ENCODE measurements at places on chromosomes 7 and 10.

DNA sequence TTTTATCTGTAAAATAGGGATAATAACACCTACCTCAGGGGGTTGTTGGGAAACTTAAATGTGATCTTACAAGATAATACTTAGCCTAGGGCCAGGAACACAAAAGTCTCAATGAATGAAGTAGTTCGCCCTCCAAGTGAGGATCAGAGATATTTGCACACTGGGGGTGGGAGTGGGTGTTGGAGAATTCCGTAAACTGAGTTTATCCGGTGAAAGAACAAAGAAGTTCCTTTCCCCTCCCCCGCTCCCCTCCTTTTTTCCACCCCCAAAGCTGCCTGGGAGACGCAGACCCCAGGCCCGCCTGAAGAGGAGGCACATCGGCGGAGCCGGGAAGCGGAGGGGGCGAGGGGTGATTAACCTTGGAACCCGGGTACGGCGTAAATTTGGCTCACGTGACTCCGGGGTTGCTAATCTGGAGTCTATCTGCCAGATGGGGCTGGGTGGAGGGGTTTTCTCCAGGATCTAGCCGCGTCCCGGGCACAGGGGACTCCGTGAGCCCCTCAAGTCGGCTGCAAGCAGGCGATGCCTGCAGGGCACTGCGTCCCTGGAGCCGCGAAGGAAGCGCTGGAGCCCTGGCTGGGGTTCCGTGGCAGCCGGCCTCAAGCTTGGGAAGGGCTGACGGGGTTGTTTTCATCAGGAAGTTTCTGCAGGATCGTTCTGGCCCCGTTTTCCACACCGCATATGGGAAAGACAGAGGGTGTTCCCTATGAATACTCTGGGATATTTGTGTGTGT, 1.4 kb upstream of the PODXL start:
- DNase-seq: no peak

- DNase-seq: no peak
Measured at GRCh38 chr7:28606421-28606820, 194.1 kb downstream of the CREB5 start.

DNA sequence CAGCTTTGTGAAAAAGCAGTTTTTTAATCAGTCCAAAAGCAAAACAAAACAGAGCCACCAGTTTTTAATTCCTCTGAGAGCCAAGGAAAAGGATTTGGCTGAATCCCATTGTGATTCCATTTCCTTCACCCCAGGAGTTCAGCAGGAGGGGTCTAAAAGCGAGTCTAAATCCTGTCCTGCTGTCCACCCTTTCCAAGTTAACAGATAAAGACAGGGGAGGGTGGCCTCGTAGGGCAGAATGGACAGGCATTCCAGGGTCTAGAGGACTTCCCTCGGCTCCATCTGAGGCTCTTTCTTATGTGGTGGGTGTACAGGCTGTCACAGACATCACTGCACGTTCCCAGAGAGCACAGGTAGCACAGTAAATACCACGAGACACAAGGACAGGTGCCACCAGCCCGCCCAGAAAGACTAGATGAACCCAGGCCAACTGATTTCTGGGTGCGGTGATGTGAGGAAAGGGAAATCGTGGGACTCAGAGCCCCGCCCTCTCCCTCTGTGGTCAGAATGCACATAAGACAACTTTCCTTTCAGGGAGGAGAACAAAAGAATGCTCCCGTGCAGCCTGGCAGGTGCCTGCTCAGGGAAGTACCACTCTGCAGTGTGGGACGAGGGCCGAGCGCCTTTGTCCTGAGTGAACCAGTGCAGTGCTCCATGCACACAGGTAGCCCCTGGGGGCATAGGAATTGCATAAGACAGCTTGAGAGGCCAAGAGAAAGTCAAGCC, 119.7 kb downstream of the ABLIM1 start:
- DNase-seq: peak; percentile 32

DNA sequence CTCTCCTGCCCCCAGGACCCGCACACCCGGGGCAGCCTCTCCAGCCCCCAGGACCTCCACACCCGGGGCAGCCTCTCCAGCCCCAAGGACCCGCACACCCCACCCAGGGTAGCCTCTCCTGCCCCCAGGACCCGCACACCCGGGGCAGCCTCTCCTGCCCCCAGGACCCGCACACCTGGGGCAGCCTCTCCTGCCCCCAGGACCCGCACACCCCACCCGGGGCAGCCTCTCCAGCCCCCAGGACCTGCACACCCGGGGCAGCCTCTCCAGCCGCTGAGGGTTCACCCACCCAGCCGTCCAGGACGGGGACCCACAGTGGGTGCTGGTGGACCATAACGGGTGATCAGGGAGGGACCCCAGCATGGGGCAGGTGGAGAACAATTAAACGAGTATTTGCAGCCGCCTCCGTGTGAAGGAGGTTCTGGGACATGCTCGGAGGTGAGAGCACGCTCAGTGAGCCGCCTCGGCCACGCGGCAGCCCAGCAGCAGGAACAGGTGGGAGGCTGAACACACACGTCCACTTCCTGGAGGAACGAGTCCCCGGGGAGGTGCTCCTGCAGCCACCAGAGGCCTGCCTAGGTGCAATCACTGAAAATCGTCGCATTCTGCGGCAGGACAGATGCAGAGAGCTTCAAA, 107.9 kb downstream of the PDGFA start:
- no peak for DNase-seq

- no peak for DNase-seq
Measured at GRCh38 chr10:97651773-97652172, 11.3 kb downstream of the PI4K2A start.

DNA sequence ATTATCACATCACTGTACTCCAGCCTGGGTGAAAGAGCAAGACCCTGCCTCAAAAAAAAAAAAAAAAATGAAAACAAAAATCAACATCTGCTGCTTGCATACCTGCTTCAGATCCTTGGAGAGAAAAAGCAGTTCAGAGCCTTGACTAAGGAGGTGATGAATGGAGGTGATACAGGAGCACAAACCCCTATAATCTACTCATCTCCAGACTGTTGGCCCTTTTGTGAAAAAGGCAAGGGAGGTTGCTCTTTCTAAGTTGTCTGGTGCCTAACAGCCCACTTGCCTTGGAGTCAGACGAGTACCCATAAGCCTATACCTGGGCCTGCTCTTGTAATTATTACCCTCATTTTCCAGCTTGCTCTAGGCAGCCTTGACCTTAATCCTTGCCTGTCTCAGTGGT, 1.4 kb downstream of the SFXN2 start:
- no peak for DNase-seq

- DNase-seq: no peak
Measured at GRCh38 chr10:28396331-28396730, 93.5 kb upstream of the MPP7 start.

DNA sequence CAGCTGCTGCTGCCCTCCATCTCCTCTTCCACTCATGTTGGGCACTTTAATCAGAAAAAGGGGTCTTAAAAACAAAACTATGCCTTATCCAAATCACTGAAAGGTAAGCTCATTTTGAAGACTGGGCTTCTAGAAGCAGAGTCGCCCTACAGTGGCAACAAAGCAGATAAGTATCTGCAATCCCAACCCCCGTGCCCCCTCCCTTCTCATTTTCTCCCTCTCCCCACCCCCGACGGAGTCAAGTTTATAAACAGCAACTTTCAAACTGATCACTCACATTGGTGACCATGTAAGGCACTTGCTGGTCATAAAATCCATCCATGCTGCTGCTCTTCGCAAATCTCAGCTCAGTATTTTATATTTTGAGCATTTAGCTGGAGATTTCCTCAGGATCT, 738 bp downstream of the ETV1 start:
- no peak for DNase-seq

GRCh38 chr10:30748152-30748973, 118.8 kb upstream of the LYZL2 start:
- no peak for DNase-seq

- DNase-seq: no peak
Measured at GRCh38 chr7:33745934-33746333, 159.4 kb upstream of the BMPER start.

DNA sequence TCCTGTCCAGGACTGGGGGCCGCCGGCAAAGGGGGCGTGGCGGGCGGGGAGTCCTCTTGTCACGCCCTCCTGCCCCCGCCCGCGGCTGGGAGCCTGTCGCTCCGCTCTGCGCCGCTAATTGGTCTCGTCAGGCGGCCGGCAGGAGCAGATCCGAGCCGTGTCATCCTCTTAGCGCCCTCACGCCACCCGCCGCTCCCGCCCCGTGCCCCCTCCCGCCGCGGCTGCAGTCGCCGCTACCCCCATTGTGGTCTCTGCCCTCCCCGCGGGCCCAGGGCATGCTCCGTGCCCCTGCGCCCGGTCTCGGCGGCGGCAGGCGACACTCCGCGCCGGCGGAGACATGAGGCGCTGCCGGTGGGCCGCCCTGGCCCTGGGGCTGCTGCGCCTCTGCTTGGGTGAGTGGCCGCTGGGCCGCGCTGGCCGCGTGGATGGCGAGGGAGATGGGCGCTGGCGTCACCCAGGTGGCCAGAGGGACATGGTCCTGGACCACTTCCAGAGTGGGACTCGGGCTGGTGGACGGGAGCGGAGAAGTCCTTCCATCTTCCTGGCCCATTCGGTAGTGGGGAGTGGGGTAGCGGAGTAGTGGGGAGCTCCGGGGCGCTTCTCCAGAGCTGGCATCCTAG, at the start of gene CDHR1:
Gene CDHR1 (plus strand): TSS at position 114 of the 620 bp plus-strand sequence. CDS start 224 bp downstream, at position 338.
- DNase-seq: peak; percentile 17

DNA sequence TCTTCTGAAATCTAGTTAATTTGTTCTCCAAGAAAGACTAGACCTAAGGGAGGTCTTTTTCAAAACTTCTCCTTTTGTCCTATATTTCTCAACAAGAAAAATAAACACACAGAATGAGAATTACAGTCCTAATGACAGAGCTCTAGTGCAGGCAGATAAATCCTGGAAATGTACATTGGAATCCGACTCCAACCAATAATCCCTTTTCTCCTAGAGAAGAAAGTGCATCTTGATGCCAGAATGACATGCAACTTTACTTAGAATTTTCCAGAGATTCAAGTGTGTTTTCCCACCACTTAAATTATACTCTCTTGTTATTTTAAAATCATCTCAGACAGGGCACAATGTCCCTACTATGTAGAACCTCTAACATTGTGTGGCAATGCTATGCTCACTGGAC, 68.2 kb downstream of the MET start:
- DNase-seq: no peak

DNA sequence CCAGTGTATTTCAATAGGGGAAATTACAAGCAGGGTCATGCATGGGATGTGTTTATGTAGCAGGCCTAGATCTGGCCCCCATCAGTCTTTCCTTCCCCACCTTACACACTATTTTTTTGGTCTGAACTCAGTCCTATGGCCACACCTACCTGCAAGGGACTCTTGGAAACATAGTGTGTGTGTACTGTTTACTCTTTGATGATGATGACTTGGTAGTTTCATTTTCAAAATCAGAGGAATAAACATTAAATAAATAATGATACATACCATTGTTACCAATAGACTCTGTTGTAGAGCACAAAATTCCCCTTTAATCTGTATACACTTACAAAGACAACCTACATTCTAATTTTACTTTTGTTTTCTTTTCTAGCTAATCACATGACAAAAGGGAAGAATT, 191.0 kb downstream of the ZEB1 start:
- no peak for DNase-seq

- DNase-seq: no peak
Measured at GRCh38 chr7:95993380-95993779, 221.0 kb downstream of the DYNC1I1 start.

DNA sequence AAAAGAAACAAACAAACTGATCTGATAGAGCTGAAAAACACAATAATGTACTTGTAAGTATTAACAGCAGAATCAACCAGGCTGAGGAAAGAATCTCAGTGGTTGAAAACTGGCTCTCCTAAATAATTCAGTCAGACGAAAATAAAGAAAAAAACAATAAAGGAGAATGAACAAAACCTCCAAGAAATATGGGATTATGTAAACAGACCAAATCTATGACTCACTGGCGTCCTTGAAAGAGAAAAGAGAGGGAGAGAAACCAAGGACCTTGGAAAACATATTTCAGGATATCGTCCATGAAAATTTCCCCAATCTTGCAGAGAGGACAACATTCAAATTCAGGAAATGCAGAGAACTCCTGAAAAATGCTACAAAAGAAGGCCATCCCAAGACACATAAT, 62.9 kb downstream of the FBXL13 start:
- no peak for DNase-seq

DNA sequence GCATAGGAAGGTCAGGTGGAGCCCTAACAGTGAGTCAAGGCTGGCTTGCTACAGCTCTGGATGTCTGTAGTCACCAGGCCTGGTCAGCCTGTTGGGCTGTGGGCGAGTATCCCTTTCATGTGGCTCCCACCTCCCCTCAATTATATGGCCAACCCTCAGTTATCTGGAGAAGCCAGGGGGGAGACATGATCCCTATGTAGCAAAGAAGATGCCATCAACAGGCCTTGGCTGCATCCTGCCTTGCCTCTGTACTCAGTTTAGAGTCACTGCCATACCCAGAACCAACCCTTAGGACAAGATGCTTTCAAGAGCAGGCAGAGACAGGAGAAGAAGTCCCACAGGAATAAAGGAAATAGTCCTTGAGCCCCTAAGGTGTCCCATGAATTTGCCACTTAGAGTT, 763.9 kb downstream of the GRID1 start:
- DNase-seq: no peak

GRCh38 chr10:120643351-120643750, 186.3 kb downstream of the PLPP4 start:
- DNase-seq: no peak

GRCh38 chr10:75709811-75710210, 278.4 kb downstream of the LRMDA start:
- DNase-seq: no peak

GRCh38 chr7:151790095-151790829, 86.7 kb downstream of the PRKAG2 start:
- DNase-seq: no peak

DNA sequence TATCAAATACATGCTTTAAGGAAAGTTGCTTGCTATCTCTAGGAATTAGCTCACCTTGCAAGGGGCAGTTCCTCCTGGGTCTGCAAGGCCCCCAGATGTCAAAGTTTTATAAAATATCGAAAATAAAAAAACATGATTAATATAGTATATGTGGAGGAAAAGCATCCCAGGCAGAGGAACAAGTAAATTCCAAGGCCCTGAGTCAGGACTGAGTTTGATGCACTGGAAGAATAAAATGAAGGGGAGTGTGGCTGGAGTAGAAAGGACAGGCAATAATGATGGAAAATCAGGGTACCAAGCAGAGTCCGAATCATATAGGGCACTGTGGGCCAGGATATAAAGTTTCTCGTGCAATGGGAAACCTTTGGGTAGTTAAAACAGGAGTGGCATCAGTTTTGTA, 112.4 kb upstream of the EEPD1 start:
- DNase-seq: no peak

GRCh38 chr7:139543801-139544603, 20.5 kb downstream of the CLEC2L start:
- no peak for DNase-seq

DNA sequence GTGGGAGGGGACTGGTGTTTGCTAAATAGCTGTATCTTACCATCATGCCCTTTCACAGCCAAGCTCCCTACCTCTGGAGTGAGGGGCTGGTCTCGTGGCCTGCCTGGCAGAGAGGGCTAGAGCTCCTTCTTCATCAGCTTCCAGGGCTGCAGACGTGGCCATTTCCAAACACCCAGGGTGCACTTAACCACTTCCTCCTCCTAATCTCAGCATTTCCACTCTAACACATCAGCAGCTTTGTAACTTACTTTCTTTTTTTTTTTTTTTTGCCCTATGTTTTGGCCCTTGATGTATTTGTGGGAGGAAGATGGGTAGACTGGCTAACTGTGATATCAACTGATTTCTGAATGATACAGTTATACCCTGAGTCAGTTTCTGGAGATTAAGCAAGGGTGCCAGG, 27.4 kb downstream of the LRRC4 start:
- DNase-seq: no peak

- no peak for DNase-seq
Measured at GRCh38 chr7:132393789-132394261, 182.4 kb downstream of the PLXNA4 start.

GRCh38 chr7:157276731-157277562, 59.9 kb upstream of the DNAJB6 start:
- DNase-seq: no peak

- DNase-seq: no peak
Measured at GRCh38 chr7:133957845-133958244, 169.3 kb upstream of the LRGUK start.
